ENCODE measurements at places on chromosomes 4 and X. TPM values are rescaled to one million over a fixed set of nuclear protein-coding genes. Genes with fewer than 3 reads are reported as not detected.

NUDT11 gene
- total RNA-seq = 0.64 TPM

SCRG1 gene
- total RNA-seq = not detected

RPS6KA6 gene
- total RNA-seq = 2.4 TPM

DNAAF6 gene
- not detected for total RNA-seq

MAGEA8 gene
- not detected for total RNA-seq

SULT1B1 gene
- total RNA-seq = 9.2 TPM

STX18 gene
- total RNA-seq = 22.1 TPM

GABRG1 gene
- not detected for total RNA-seq

KLF8 gene
- 16.3 TPM for total RNA-seq

CCKAR gene
- total RNA-seq = not detected

F8A3 gene
- not detected for total RNA-seq

TBC1D19 gene
- total RNA-seq = 10.0 TPM

ATP1B4 gene
- not detected for total RNA-seq

TCEANC gene
- total RNA-seq = 6.4 TPM

OFD1 gene
- 36.5 TPM for total RNA-seq

NMU gene
- 2.1 TPM for total RNA-seq

VAMP7 gene
- total RNA-seq = 27.1 TPM

AWAT2 gene
- total RNA-seq = 0.26 TPM

MAMLD1 gene
- total RNA-seq = 5.0 TPM

PAGE4 gene
- total RNA-seq = not detected

SOX3 gene
- total RNA-seq = not detected

TLR8 gene
- 17.8 TPM for total RNA-seq

POU4F2 gene
- not detected for total RNA-seq

NXF2B gene
- total RNA-seq = not detected

TMSB15A gene
- 1.9 TPM for total RNA-seq

GPRASP3 gene
- 4.3 TPM for total RNA-seq

GPR119 gene
- total RNA-seq = not detected

AFM gene
- not detected for total RNA-seq

FAM133A gene
- not detected for total RNA-seq

ADRA2C gene
- 7.3 TPM for total RNA-seq

CDKL2 gene
- total RNA-seq = 20.6 TPM

P2RY10 gene
- 1.8 TPM for total RNA-seq

SLC7A11 gene
- 3.8 TPM for total RNA-seq

NDST4 gene
- not detected for total RNA-seq

KCNE5 gene
- total RNA-seq = not detected

HS3ST1 gene
- total RNA-seq = 1.5 TPM

F8A2 gene
- not detected for total RNA-seq

CCNA2 gene
- 1.2 TPM for total RNA-seq

IL2RG gene
- total RNA-seq = 20.8 TPM

DIPK2B gene
- total RNA-seq = 27.7 TPM

CSAG2 gene
- not detected for total RNA-seq

SLC9A6 gene
- 13.2 TPM for total RNA-seq

SMIM10L2A gene
- 2.0 TPM for total RNA-seq

TLR3 gene
- total RNA-seq = 28.5 TPM

EDA gene
- 5.5 TPM for total RNA-seq

VEGFC gene
- 19.0 TPM for total RNA-seq
